ENCODE measurements at places on chromosomes 2 and 18.

- DNase-seq = no peak
Measured at GRCh38 chr18:73318739-73319479, 451.1 kb upstream of the NETO1 start.

- no peak for DNase-seq
Measured at GRCh38 chr2:2291500-2292260, 39.4 kb downstream of the MYT1L start.

DNA sequence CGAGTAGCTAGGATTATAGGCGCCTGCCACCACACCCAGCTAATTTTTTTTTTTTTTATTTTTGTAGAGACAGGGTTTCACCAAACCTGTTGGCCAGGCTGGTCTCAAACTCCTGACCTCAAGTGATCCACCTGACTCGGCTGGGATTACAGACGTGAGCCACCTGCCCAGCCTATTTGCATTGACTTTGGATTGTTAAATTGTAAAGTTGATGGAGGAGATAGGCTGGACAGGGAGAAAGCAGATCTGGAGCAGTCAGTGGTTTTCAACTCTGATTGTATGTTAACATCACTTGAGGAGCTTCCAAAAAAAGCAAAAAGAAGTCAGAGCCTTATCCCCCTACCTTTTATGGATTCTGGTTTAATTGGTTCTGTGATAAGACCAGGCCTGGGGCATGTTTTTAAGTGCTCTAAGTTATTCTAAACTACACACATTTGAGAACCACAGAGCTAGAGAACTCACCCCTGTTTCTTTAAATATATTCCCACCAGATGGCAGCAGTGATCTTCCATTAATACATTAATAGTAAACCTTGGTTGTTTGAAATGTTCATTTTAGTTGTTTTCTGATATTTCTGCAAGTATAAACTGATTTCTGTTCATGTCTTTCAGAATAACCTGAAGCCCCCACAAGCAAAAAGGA, 7.5 kb downstream of the C2orf49 start:
- DNase-seq = peak; percentile 45

DNA sequence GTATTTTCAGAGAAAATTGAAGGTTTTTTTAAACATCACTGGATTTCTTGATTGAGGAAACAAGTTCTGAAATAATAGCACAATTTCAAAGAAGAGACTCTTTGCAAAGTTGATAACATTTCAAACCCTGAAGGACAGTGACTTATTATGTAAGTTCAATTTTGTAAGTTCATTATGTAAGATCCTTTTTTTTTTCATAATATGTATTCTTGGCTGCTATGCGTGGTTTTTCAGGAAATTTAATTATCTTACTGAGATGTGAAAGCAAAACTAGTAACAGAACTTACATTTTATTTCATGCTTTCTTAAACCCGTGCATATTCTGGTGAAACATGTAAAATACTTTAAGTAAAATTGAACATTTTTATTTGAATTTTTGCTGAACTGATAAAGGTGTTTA, 65.4 kb downstream of the RIF1 start:
- no peak for DNase-seq

DNA sequence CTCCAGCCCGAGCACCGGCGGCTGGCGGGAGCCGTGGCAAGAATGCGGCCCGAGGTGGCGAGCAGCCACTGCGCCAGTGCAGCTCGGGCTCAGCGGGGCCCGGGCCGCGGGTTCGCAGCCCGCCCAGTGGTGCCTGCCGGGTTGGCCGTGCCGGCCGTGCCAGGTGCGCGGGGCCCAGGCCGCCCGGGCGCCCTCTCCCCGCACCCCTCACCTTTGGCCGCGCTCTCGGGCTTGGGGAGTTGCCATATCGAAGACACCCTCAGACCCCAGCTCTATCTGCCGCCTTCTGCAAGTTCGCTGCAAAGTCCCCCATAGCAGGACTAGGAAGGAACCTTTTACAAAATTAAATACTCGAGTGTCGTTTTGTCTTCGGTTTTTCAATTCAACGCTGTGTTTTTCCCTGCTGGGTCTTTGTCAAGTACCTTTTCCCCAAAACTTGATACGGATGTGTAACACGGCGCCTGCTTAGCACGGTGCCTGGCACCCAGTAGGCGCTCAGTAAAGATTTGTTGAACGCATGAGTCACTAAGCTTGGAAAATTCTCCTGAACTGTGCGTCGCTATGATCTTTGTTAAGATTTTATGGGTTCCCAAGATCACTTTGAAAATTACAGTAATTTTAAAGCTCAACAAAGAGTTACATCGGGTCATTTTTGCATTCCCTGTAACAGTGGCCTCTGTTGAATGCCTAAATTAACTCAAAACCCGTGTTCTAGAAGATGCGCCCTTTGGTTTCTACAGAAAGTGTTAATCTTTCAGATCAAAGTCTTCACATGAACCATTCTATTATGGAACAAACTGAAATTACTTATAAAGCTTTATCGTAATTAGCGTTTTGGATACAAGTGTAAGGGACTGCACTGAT, 750 bp downstream of the STRADB start:
- no peak for DNase-seq

DNA sequence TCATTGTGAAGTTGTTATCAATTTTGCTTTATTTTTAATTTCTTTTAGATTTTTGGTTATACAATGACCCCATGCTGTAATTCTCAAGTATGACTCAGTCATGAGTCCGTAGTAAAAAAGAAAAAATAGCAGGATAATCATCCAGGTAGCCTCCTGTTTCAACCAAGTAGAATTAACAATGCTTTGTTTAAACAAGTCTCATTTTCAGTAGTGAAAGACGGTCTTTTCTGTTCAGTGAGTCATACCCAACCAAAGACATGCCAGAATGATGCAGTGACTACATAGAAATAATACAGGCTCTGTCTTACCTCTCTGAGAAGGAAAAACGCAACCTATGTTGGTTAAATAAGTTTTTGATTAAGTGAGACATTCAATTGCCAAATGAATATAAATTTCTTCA, 67.8 kb upstream of the DSC1 start:
- no peak for DNase-seq

- DNase-seq = no peak
Measured at GRCh38 chr2:144780983-144781382, 261.1 kb upstream of the ZEB2 start.

GRCh38 chr2:28423856-28424605, 31.4 kb downstream of the FOSL2 start:
- DNase-seq = peak; percentile 57

- no peak for DNase-seq
Measured at GRCh38 chr2:232218778-232219495, 159.6 kb upstream of the ALPP start.

GRCh38 chr2:2573658-2574293, 242.7 kb upstream of the MYT1L start:
- DNase-seq = no peak

GRCh38 chr2:150621526-150622213, 134.2 kb upstream of the RND3 start:
- DNase-seq = no peak

- no peak for DNase-seq
Measured at GRCh38 chr2:155141418-155141817, 442.9 kb downstream of the KCNJ3 start.

GRCh38 chr2:37581433-37581832, 90.0 kb downstream of the CDC42EP3 start:
- DNase-seq = no peak

- DNase-seq = no peak
Measured at GRCh38 chr2:188940171-188940570, 34.0 kb upstream of the COL3A1 start.

DNA sequence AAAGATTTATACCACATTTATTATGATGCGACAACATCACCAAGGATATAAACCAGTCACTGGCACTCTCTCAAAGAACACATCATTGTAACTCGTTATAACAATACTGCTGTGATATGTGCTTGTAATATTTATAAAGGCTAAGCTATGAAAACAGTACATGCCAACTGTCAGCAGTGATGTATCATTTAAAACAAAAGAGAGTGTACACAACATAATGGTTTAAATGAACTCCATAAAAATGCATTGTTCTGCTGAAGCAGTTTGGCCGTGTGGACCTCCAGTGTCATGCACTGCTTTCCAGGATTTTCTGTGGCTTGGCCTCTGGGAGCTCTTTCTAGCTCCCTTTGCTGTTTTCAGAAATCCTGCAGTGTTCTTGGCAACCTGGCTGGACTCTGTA, 215.6 kb downstream of the MTX2 start:
- no peak for DNase-seq

GRCh38 chr2:70062270-70062669, 25.0 kb upstream of the PCBP1 start:
- DNase-seq = no peak

- no peak for DNase-seq
Measured at GRCh38 chr2:136738044-136738443, 27.3 kb upstream of the THSD7B start.

DNA sequence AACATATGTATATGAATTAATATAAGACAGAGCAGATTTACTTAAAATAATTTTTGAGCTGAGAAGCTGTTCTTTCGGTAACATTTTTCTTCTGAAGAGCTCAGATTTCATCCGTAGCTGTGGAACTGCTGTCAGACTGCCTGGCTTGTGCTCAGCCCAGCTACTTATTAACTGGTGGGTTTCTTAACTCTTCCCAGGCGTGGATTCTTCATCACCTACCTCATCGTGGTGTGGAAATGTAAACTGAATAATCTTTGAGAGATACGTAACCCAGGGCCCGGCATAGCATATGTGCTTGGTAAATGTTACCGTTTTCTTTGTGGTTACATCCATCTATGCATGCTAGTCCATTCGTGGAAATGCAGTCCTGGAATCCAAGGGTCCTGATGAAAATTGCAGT, 145.0 kb downstream of the MCFD2 start:
- no peak for DNase-seq

GRCh38 chr2:99776206-99776905, 286.5 kb upstream of the REV1 start:
- DNase-seq = no peak

DNA sequence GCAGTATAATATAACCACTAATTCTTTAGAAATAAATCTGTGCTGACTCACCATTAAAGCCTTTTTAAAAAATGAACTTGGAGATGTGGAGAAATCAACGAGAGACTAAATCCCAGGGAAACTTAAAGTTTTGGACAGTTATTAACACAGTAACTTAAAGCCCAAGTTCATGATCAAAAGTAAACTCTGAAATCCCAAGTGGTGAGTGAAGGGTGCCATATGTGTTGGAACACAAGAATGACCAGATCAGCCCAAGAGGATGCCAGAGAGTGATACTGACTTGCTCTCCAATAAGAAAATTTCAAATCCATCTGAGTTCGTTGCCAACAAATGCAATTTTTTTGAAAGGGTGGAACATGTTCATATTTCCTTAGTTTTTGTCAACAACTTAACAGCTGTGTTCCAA, 838.1 kb upstream of the ACVR2A start:
- DNase-seq = no peak

DNA sequence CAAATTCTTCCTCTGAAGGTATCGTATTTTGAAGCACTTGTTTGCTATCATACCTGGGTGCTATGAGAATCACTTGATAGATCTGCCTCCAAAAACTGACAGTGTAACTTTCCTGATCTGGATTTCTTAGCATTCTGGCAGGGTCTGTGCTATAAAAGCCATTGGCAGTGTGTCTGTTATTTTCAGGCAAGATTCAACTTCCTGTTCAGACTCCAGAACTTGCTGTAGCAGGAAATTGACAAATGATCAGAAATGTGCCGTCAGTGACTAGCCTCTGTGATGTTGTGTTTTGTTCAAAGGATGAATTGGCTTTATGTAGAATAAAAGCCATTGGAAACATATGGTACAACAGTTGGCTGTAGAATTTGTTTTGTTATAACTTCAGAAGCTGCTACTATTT, 273.3 kb downstream of the PTPRM start:
- no peak for DNase-seq

- no peak for DNase-seq
Measured at GRCh38 chr2:11949732-11950523, 203.5 kb downstream of the LPIN1 start.

DNA sequence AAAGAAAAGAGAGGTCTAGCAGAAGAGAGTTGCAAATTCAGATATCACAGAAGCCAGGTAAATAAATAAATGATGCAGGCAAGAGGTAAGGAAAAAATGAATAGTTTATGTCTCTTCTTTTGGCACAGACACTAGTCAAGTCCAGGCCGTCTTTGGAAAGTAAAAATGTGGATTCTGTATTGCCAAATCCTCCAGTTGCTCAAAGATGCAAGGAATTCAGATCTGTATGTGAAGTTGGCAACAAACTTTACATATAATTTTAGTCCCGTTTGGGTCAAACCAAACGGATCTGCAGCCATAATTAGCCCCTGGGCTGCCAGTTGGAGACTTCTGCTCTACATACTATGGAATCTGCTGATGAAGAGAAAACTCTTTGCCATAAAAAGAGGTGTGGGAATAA, 200.5 kb upstream of the RND3 start:
- DNase-seq = no peak

DNA sequence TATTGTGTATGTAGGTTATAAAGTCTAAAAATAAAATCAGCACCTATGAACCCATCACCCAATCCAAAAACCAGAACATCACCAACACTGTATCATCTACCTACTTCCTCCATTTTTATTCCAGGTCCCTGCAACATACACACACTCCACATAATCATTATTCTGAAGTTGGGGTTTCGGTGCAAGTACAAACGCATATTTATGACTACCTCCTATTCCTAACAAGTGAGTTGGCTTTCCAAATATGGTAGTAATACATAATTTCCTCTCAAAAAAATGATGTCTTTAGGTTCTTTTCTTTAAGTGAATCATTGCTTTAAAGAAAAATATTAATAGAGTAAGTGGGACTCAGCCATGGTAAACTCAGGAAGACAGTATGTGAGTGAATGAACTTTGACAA, 3.3 kb downstream of the ACVR1 start:
- DNase-seq = no peak

GRCh38 chr18:58100154-58100553, 56.1 kb downstream of the NEDD4L start:
- DNase-seq = no peak

GRCh38 chr2:180846756-180847472, 133.5 kb upstream of the UBE2E3 start:
- DNase-seq = no peak

DNA sequence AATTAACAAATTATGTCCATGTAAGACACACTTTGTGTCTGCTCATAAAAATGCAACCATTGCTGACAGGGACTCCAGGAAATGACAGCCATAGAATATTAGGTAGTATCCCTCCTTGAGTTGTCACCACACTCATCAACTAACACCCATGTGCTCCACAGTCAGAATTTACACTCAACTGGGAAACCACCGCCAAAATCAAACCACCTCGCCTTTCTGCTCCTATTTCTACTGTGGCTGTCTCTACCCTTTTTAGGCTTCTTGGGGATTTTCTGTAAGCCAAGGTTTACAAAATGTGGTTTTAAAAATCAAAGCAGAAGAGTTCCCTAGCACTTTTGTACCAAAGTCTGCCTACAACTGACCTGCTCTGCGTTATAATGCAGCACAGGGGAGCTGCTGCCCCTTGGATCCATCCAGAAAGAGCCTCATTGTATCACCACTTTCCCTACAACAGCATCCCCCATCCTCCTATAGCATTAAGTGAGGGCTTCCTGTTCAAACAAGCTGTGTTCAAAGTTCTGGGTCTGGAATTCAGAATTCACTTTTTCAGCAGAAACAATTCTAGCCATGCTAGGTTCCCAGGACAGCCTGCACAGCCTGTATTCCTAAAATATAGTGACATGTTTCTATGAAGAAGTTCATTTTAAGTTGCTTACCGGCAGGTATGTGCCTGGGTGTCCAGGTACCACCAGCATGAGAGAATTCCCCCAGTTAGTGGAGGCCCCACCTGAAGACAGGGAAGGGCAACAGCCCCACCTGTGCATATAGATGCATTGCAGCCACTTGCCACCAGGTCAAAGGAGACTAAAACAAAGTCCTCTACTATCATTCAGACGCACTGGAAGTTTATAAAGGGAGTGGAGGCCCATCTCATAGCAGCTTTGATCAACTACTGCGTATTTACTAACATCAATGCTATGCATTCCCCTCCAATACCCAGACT, 104.3 kb downstream of the MYO5B start:
- no peak for DNase-seq

GRCh38 chr18:35707674-35708073, 126.1 kb downstream of the GALNT1 start:
- no peak for DNase-seq

Measured in CD4-positive, alpha-beta T cell treated with Interleukin-10 for 1 hour (primary cell).